ENCODE measurements at places on chromosomes 2 and 18.

- DNase-seq = no peak
Observed at GRCh38 chr2:112483831-112484230, 1.9 kb downstream of the TTL start.

DNA sequence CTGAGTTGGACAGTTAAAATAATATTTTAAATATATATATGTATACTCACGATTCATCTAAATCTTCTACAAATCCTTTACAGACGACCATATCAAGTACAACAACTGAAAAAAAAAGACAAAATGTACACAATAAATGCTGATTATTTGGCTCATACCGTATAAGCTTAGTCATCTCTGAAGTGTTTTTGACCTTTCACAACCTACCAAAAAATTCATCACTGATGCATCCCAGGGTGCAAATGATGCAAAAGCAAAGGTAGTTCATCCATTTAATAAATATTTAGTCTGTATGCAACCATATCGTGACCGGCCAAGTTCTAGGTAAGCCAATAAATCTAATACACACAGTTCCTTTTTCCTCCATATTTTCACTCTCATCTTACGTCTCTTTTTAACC, 1.1 kb downstream of the TMX3 start:
- DNase-seq = no peak

DNA sequence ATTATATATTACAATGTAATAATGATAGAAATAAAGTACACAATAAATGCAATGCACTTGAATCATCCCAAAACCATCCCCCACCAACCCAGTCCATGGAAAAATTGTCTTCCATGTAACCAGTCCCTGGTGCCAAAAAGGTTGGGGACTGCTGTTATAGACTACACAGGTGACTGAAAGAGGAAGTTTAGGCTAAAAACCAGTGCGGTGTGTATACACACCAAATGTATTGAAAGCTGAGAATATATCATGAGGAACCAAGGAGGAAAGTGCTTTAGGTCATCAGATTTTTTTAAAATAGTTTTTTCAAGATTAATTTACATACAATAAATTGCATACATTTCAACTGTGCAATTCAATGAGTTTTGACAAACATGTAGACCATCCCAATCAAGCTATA, 20.5 kb upstream of the C1D start:
- no peak for DNase-seq

DNA sequence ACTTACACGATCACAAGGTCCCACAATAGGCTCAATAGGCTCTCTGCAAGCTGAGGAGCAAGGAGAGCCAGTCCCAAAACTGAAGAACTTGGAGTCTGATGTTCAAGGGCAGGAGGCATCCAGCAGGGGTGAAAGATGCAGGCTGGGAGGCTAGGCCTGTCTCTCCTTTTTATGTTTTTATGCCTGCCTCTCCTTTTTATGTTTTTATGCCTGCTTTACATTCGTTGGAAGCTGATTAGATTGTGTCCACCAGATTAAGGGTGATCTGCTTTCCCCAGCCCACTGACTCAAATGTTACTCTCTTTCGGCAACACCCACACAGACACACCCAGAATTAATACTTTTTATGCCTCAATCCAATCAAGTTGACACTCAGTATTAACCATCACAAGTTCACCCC, 9.9 kb upstream of the GYPC start:
- DNase-seq = no peak

- DNase-seq = no peak
Observed at GRCh38 chr2:76323381-76323780, 612.7 kb upstream of the GCFC2 start.

- DNase-seq = peak; percentile 33
Observed at GRCh38 chr18:61333271-61333745, at the start of gene CDH20. Gene CDH20, plus strand, starts transcription at chr18:61333430.

GRCh38 chr2:68889021-68889420, 17.8 kb upstream of the BMP10 start:
- DNase-seq = no peak

DNA sequence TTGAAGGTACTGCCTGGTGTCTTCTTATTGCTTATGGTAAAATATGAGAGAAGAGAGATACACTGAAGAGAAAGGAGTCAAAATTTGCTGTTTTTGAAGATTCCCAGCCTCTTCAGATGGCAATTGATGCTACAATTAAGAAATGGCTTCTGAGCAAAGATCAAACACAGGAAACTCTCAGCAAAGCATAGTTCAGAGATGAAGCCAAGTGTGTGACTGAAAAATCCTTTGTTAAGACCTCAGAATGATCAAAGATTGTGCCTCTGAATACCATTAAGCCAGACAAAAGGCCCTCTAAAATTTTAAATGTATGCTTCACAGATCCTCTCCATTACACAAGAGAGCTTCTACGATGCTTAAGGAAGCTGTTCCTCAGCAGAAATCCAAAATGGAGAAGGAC, 216.3 kb downstream of the UXS1 start:
- DNase-seq = no peak

DNA sequence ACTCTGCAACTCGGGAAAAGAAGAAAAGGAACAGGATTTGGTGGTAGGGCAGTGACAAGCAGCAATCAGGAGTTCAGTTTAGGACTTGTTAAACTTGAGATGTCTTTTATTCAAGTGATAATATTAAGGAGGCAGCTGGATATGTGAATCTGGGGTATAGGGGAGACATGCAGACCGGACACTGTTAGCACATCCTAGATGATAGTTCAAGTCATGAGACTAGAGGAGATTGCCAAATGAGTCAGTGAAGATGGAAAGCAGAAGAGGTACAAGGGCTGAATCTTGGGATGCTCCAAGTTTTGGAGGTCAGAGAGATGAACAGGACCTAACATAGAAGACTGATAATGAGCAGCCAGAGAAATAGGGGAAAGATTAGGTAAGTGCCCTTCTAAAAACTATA, 69.5 kb upstream of the PSME4 start:
- DNase-seq = no peak

- no peak for DNase-seq
Observed at GRCh38 chr2:108805782-108806181, 19.2 kb downstream of the CCDC138 start.

DNA sequence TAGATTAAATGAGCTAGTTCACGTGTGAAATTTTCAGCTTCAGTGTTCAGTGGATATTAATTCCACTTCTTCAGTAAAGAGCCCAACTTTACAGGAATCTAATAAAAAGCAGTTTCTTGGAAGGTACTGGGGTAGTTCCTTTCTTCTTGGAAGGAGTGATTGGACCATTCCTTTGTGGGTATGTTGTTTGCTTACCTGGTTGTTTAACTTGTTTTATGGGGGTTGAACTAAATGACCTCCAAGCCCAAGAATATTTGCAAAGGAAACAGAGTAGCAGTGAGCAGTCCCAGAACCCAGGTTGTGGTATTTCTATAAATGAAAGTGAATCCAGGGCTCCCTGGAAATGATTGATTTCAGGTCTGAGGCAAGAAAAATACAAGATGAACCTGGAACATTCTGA, 31.4 kb downstream of the KCNJ13 start:
- no peak for DNase-seq

- no peak for DNase-seq
Observed at GRCh38 chr2:239252801-239253200, 148.0 kb downstream of the HDAC4 start.

DNA sequence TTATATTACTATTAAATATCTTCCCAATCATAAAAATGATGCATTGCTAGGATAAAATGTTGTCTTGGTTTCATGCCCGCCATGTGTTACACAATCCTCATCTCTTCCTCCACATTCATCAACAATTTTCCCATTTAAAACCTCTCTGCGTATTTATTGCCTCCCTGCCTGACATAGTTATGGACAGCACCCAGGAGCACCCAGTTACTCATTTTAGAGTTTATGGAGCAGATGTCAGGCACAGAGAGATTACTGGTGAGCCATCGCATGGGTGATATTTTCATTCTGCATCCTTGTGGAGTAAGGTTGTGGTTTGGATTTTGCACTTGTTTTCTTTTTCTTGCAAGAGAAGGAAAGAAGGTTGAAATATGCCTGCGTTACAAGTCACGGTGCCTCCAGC, 116.7 kb upstream of the NPAS2 start:
- DNase-seq = no peak

DNA sequence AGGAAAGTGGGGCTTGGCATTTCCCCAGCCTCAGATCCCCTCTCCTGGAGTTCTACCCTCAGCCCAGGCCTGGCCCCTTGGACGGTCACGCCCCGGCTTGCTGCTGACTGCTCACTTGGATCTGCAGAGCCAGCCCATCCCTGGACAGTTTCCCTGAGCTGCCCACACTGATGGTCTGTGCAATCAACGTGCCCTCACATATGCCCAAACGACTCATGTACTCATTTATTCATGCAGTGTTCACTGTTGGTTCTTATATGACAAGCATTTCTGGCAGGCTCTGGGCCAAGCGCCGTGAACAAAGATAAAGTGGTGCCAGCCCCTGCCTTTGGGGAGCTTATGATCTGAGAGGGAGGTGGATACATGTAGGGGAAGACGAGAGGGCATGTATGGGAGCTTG, 20.3 kb upstream of the GLI2 start:
- no peak for DNase-seq

GRCh38 chr2:60152226-60152833, 401.1 kb downstream of the BCL11A start:
- DNase-seq = no peak

DNA sequence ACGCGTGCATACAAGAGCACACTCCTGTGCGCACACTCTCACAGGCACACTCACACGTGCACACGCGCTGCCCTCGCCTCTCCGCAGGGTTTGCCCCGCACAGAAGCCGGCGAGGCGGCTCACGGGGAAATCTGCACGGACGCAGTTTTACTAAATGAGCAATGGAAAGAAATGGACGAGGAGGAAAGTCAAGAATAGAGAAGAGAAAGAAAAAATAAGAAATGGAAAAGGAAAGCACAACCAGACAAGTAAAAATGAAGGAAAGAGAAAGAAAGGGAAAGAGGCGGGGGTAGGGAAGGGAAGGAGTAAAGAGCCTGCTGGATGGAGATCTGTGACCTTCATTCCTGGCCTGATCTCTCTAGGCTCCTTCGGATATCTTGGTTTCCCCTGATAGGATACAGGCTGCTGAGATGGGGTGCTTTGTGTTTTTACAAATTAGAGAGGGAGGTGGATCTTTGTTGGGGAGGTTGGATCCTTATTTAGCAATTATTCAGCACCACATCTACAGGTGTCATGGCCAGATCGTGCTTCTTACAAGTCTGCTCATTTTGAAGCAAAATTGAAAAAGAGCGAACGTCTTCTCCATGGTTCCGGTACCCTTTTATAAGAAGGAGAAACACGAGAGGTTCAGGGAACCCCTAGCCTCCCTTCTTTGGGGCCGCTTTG, 693 bp upstream of the LRP2 start:
- DNase-seq = no peak

DNA sequence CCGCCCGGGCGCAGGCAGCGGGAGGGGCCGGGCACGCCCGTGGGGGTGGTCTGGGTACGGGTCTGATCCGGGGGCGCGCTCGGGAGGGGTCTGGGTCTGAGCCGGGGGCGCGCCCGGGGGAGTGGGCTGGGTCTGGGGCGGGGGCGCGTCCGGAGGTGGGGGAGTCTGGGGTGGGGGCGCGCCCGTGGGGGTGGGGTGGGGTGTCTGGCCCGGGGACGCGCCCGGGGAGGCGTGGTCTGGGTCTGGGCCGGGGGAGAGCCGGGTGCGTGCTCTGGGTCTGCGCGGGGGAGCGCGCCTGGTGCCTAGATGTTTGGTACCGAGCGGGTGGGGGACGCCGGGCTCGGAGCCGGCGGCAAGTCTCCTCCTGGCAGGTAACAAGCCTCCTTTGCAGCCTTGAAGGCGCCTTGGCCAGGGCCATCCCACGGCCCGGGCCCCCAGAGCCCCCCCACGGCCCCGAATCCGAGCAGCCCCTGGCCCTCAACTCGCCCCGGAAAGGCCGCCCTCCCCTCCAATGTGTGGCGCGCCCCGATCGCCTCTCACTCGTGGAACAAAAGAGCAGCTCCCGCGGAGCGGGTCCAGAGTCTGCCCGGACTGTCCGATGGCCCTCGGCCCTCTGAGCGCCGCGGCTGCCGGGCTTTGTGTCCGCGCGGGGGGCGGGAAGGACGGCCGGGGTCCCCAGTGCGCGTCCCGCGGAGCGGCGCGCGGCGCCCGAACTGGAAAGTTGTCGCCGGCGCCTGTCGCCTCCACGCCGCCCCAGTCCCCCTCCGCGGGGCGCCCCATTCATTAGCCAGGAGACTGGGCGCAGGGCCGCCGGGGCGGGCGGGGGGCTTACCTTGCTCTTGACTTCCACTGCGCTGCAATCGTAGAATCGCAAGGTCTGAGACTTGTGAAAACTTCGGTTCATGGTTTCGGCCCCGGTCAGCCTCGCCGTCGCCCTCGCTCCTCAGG, 595 bp downstream of the PARD6G start:
- DNase-seq = peak; percentile 64

DNA sequence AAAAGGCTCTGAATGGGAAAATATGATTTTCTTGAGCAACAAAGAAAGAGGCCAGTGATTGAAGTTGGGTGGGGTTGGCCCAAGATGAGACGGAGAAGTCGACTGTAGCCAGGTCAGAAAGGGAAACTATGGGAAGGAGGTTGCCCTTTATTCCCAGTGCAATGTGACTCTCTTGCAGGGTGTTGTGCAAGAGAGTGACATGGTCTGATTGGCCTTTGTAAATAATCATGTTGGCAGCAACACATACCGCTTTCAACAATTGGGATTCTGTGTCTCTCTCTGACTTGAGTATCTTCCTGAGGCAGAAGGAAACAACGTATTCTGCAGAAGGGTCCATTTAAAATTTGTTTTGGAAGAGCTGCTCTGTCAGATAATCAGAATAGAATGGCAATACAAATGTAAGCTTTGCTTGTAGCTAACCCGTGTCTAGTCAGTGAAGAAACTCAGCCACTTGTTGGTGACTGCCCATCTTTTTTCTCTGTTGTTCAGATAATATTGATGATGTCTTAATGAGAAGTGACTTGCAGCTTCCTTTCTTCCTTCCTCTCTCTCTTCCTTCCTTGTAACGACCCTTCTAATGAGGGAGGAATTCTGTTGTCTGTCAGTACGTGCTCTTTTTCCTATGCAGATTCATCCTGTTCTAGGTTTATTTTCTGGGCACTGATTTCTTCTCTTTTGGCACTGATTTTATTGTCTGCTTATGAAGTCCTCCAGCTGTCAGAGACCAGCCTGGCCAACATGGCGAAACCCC, 311.0 kb upstream of the FAM98A start:
- DNase-seq = no peak

DNA sequence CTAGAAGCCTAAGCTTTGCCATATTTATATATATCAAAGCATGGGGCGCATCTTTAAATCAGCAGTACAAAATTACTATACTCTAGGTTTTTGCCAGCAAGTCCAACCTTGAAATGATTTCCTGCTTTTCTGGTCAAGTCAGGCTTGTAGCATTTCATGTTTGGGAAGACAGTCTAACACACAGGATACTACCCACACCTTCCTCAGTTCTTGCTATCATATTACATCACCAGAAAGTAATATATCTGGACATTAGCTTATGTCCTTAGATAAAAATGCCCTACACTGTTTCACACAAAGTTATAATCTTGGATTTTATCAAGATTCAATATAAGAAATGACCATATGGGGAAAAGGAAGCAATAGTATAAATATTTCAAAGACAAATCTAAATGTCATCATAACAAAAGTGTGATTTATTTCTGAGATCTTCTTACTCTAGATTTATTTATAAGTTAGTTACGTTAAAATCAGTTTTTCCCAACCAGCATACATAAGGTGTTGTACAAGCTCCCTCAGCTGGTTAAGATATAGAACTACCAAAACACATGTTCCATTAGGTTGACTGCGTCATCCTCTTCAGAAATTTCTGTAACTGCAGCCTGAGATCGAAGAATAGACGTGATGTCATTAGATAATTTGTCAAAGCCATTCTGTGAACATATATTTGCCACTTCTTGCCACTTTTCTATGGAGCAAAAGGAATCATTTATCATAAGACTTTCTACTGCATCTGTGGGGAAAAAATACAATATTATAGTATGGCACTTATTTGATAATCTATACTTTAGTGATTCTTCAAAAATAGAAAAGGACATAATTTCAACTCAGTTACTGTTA, 56.6 kb downstream of the CLHC1 start:
- DNase-seq = no peak
